ENCODE measurements at places on chromosomes 16 and 17.
A peak's percentile ranks its signal among the peaks of the same experiment; 100 is the strongest.

DNA sequence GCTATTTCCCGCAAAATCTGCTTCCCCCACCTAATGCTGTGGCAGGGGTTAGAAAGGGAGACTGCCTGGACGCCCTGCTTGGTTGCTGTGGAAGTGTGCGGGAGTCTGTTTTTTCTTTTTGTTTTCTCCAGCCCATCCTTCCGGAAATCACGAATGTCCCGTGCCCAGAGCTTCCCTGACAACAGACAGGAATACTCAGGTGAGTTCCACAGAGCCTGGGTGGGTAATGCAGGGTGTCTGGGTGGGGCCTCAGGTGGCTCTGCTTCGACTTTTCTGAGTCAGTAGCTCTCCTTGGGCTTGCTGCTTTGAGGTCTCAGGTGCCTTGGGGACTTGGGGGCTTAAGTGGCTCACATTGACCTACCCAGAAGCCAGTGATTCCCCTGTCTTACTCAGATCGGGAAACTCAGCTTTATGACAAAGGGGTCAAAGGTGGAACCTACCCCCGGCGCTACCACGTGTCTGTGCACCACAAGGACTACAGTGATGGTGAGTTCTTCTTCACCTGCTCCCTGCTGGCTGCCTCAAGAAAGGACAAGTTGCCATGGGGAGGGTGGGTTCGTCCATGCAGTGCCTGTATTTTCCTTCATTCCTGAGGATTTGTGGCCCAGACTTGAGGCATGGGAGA is 11.4 kb downstream of the LIMD2 start:
- no peak for DNase-seq

- DNase-seq: no peak
Measured at GRCh38 chr16:35689764-35690163, 2230.4 kb downstream of the TP53TG3F start.

DNA sequence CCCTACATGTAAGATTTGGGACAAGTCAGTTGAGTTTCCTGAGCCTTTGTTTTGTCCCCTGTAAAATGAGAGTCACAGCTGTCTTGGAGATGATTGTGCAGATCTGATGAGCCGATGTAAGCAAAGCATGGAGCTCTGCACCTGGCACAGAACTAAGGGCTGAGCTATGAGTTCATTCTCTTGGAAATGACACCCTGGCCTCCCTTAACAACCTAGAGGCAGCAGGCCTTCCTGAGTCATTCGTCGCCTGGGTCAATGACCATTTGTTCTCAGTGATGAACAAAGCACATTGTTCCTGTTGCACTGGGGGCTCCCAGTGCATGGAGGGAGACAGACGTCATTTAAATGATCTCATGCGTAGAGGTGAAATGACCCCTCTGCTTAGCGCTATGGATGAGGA is 62.8 kb upstream of the GCSH start:
- peak; percentile 10 for DNase-seq

DNA sequence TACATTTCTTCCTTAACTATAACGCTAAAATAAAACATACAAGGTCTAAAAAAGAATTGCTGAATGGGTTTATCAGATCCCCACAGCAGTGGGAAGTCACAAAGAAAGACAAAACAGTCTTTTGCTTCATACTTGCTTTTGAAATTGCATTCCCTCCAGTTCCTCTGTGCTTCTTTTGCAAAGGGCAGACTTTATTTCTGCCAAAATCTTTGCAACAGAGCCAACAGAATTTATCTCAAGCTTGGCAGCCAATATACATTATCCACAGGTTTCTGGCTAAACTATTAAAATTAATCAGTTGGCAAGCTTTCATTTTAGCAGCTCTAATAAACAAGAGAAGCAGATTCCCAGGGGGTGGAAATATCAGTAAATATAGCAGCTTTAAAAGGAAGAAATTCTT is 378.9 kb upstream of the CA10 start:
- no peak for DNase-seq

- DNase-seq: no peak
Measured at GRCh38 chr16:5447734-5448133, 350.1 kb upstream of the EEF2KMT start.

DNA sequence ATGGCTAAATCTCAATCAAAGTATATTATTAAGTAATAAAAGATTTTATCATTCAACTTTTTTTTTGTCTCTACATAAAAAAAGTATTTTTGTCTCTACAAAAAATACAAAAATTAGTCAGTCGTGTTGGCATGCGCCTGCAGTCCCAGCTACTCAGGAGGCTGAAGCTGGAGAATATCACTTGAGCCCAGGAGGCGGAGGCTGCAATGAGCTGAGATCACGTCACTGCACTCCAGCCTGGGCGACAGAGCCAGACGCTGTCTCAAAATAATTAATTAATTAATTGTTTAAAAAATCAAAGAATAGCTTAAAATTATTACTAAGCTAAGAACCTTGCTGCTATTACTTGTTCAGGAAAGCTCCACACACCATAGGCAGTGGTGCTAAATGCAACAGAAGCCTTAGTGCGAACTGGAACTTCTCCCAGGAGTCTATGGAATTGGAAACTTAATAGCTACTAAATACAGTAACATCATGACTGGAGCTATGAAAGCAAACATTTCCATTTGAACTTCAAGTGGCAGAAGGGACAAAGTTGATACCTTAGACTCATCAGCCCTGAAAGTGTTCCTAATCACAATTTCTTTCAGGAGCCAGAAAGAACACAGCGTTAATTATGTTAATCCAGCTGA is 22.6 kb downstream of the ADCY9 start:
- DNase-seq: no peak

DNA sequence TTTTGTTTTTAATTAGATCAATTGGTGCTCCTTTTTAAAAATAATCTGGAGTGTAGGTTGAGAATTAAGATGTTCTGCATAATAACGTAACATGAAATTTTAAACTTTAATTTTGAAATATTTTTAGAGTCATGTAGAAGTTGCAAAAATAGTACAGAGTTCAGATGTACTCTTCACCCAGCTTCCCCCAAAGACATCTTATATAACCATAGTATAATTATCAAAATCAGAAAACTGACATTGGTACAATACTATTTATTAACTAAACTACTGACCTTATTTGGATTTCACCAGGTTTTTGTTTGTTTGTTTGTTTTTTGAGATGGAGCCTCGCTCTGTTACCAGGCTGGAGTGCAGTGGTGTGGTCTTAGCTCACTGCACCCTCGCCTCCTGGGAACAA is 76.9 kb downstream of the PPM1E start:
- DNase-seq: no peak

DNA sequence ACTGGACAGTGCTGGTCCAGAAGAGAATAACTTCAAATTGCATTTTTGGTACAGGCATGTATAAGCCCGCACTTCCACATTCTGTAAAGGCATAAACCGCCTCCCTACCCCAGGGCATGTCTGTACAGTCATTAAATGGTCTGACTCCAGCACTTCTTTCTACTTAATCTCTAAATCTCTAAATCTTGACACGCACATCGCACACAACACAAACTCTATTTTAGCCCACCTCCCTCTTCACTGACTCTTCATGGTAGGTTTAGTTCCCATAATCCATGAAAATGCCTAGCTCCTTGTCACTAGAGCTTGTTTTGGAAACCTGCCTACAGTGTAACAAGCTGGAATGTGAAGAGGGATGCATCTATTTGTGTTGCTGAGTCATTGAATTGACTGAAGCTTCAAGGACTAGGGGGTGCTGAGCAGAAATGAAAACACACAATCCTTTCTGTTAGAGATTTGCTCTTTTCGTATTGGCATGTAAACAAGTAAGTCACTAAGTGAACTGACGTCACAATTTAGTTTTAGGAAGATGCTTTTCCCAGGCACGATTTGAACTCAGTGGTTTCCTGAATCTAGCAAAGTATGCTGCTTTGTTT is 1.6 kb upstream of the DUSP14 start:
- peak; percentile 97 for DNase-seq

GRCh38 chr17:1379930-1380313 is 20.1 kb downstream of the YWHAE start:
- no peak for DNase-seq

GRCh38 chr17:74601944-74602572 is 10.0 kb upstream of the CD300LD start:
- peak; percentile 72 for DNase-seq

GRCh38 chr16:17408955-17409441 is 61.8 kb downstream of the XYLT1 start:
- DNase-seq: no peak

- no peak for DNase-seq
Measured at GRCh38 chr17:78684026-78684425, 98.0 kb downstream of the CYTH1 start.

DNA sequence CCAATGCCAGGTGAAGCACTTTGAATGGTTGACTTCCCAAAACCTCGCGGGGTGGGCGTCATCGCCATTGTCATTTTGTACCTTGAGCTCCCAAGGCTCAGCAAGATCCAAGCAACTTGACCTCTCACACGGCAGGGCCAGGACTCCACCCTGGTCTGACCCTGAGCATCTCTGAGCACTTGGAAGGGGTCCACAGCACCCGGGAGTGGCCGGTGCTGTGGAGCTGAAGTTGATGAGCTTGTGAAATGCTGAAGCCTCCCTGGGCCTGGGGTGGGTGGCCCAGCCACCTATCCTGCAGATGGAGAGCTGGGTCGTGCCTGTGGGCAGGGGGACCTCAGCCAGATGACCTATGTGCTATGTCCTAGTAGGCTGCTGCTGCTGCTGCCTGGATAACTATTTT is 283.3 kb upstream of the FOXF1 start:
- DNase-seq: no peak

DNA sequence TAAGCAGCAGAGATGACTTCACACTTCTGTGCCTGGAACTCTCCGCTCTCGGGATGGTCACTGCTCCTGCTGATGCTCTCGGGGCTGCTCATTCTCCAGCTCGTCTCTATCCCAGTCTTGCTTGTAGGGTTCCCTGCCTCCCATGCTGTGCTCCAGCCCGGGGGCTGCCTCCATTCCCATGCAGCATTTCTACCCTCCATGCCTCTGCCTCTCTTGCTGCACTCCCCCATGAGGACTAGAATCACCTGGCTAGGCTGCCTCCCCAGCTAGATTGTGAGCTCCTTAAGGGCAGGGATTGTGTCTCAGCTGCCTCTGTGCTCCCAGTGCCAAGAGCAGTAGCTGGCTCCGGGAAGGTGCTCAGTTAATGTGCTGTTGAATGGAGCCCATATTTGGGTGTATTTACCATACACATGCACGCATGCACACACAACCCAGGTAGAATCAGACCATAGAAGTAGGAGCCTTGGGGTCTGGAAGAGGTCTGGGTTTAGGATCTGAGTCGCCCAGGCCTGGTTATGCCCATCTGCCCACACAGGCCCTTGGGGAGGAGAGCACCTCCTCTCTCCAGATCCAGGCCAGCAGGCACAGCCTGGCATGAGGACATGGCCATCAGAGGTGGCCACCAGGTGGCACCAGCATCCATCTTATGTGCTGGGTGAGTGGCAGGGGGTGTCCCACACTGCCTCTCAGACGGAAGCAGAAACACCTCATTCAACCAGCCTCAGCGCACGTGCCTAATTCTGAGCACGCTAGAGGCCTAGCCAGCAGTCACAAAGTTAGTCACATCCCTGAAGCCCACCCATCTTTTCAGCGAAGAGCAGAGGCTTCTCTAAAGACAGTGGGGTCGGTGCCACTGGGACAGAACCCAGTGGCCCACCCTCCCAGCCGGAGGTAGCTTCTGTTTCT is 9.3 kb downstream of the GIT1 start:
- peak; percentile 90 for DNase-seq

GRCh38 chr17:4304417-4305027 is 40.7 kb upstream of the ANKFY1 start:
- DNase-seq: peak; percentile 56

DNA sequence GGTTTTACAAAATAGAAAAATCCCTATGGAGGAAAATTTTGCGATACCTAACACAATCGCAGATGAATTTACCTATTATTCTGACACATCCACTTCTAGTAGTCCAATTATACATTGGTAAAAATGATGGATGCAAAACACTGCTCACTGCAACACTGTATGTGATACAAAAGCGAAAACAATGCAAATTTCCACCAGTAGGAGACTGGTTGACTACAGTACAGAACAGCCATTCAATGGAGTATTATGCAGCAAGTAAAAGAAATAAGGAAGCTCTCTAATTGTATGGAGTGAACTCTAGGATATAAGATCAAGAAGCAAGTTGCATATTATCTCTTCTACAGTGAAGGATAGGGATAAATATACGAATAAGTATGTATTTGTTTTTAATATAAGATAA is 48.5 kb downstream of the SETD6 start:
- DNase-seq: peak; percentile 5

- peak; percentile 66 for DNase-seq
Measured at GRCh38 chr17:81551458-81552243, 502 bp downstream of the FAAP100 start.

DNA sequence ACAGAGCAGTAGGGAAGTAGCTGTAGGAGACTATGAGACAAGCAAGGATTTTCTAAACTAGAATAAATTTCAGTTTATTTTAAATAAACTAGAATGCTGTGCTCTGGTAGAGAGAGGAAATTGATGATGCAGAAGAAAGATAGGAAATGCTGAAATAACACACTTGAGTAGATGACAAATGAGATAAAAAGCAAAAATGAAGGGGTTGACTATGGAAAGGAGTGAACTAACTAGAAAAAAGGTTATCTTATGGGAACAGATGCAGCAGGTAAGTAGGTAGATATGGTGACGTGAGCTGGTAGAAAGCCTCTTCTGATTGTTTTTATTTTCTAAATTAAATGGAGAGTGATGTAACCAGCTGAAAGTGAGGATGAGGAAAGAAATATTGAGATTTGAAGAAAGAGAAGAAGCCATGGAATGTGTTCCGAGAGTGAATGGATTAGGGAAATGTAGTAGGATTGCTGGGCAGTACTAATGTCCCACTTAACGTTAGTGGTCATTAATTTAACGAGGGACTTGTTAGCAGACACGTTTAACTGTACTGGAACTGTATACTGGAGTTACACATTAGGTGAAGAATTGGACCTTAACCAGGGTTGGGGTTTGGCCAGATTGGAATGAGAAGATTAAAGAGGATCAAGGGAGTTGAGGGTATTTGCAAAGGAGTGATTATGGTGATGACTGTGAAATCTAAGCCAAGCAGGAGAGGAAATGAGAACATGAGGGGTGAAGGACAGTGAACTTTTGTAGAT is 196.5 kb downstream of the TANC2 start:
- no peak for DNase-seq

GRCh38 chr17:82939621-82940135 is 99.9 kb upstream of the ZNF750 start:
- no peak for DNase-seq

- peak; percentile 88 for DNase-seq
Measured at GRCh38 chr17:36463916-36464764, 22.3 kb upstream of the ZNHIT3 start.

- no peak for DNase-seq
Measured at GRCh38 chr16:67779256-67780014, 26.9 kb downstream of the RANBP10 start.

DNA sequence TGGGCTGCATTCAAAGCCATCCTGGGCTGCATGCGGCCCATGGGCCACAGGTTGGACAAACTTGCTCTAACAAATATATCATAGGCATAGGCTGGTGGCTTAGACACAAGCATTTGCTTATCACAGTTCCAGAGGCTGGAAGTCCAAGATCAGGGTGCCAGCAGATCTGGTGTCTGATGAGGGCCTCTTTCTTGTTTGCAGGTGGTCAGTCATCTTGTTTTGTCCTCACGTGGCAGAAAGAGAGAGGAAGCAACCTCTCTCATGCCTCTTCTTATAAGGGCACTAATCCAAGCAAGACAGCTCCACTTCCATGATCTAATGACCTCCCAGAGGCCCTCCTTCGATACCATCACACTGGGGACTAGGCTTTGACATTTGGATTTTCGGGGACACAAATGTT is 238.7 kb upstream of the TNRC6C start:
- no peak for DNase-seq

All from DMS53 (cell line).